ENCODE measurements at places on chromosomes 7 and 10.

GRCh38 chr10:89278034-89278535 lies 23.8 kb upstream of the IFIT2 start:
- peak; percentile 97 for DNase-seq

GRCh38 chr7:55504093-55504859 lies 68.0 kb downstream of the VOPP1 start:
- DNase-seq: peak; percentile 20

GRCh38 chr7:70589010-70589409 lies 542.9 kb upstream of the GALNT17 start:
- no peak for DNase-seq

DNA sequence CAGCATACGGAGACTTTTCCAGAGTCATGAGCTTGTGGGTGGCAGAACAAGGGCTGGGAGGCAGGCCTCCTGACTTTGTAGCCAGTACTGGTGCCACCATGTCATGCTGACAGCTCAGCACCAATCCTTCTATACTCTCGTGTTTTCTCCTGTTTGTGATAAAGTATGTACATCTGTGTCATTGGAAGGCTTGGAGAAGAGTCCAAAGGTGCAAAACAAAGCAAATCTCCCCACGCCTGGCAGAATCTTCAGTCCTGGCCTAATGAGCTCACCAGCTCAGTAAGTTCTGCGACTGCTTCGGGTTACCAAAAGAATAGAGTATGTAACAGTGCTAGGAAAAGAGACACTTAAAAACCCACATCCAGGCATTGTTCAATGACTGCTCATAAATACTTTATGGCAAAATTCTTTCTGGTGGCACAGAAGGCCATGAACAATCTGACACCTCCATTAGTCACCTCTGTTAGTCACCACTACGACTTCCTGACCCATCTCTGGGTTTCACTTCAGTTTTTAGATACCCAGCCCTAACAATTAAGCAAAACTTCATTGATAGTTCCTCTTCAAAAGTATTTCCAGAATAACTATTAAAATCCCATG lies 24.5 kb downstream of the STEAP1 start:
- DNase-seq: peak; percentile 64

- no peak for DNase-seq
These were observed 121.7 kb upstream of the COL1A2 start for GRCh38 chr7:94272821-94273583.

DNA sequence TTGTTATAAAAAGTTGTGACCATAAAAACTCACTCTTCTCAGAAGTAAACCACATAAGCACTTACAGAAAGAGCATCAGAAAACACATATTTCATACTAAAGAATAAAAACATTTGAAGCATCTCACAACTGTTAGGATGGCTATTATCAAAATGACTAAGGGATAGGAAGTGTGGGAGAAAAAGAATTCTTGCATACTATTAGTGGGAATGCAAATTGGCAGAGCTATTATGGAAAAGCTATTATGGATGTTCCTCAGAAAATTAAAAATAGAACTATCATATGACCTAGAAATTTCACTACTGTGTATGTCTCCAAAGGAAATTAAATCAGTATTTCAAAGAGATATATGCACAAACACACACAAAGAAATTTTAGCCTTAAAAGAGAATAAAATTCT lies 25.2 kb upstream of the POT1 start:
- no peak for DNase-seq

DNA sequence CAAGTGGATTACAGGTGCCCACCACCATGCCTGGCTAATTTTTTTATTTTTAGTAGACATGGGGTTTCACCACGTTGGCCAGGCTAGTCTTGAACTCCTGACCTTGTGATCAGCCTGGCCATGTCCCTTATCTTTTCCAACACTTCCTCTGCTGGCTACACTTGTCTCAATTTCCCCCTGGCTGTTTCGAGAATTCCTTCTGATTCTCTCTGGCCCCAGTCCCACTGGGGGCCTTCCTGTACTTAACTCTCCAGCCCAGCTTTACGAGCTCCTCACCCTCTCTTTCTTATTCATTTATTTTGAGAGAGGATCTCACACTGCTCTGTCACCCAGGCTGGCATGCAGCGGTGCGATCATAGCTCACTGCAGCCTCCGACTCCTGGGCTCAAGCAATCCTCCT lies 8.5 kb downstream of the EPHB4 start:
- DNase-seq: no peak

GRCh38 chr7:74568658-74569057 lies 88.9 kb upstream of the GTF2I start:
- no peak for DNase-seq

DNA sequence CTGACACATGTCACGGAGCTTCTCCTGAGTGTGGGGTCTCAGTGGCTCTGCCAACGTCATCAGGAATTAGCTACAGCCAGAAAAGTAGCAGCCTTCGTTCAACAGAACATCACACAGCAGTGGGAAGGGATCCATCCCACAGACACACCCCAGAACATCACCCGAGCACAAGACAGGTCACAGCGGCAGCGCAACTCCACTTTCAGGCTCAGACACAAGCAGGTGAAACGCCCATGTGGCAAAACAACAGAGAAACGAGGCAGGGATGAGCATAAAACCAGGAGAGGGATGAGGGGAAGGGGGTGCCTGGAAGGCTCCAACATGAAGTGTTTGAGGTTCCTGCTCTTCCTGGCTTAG lies 44.8 kb downstream of the CAMK2B start:
- no peak for DNase-seq

- DNase-seq: no peak
These were observed 193.8 kb upstream of the ADO start for GRCh38 chr10:62610649-62611229.

GRCh38 chr10:52436664-52437063 lies 122.6 kb downstream of the DKK1 start:
- no peak for DNase-seq

DNA sequence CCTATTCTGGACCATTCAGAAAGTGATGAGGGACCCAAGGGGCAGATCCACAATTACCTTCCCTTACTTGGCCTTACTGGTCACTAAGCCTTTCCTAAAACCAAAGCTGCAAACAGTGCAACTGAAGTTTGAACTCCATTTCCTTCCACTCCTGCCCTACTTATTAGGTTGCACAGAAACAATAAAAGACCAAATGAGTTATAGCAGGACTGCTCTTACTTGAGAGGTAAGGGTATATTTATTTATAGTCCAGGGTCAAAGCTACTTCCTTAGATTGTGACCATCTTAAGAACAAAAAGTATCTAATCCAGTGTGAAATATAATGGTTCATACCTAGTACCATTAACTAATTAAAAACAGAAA lies 27.0 kb downstream of the CDK6 start:
- no peak for DNase-seq

- no peak for DNase-seq
These were observed 454.5 kb upstream of the FZD8 start for GRCh38 chr10:36096576-36096975.

DNA sequence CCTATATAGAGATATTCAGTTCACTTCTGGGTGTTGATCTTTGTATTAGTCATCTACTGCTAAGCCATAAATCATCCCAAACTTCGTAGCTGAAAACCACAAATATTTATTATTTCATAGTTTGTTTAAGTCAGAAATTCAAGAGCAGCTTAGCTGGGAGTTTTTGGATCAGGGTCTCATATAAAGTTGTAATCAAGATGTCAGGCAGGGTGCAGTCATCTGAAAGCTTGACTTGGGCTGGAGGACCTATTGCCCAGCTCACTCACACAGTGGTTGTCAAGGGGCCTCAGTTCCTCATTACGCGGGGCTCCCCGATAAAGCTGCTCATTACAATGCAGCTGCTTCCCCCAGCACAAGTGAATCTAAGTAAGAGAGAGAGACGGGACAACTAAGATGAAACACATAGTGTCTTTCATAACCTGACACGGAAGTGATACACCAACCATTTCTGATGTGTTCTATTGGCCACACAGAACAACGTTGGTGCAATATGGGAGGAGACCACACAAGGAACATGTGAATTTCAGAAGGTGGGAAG lies 15.7 kb downstream of the PPP1R3C start:
- DNase-seq: peak; percentile 41

DNA sequence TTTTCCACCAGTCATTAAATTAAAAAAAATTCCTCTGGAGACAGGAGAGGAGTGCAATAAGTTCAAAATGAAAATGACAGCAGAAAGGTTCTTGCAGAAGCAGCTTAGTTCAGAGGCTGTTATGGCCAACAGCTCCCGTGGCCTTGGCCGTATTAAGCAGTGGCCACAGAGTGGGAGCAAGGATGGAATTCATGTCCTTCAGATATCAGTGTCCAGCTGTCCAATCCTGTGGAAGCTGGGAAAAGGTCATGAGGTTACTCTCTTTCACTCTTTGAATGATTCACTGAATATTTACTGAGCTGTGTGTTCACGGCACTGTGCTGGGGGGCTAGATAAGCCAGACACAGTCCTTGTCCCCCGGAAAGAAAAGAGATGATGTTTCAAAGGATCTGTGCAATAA lies 231.8 kb downstream of the BMPER start:
- DNase-seq: no peak

GRCh38 chr7:21426286-21427181 lies 1.3 kb upstream of the SP4 start:
- no peak for DNase-seq

DNA sequence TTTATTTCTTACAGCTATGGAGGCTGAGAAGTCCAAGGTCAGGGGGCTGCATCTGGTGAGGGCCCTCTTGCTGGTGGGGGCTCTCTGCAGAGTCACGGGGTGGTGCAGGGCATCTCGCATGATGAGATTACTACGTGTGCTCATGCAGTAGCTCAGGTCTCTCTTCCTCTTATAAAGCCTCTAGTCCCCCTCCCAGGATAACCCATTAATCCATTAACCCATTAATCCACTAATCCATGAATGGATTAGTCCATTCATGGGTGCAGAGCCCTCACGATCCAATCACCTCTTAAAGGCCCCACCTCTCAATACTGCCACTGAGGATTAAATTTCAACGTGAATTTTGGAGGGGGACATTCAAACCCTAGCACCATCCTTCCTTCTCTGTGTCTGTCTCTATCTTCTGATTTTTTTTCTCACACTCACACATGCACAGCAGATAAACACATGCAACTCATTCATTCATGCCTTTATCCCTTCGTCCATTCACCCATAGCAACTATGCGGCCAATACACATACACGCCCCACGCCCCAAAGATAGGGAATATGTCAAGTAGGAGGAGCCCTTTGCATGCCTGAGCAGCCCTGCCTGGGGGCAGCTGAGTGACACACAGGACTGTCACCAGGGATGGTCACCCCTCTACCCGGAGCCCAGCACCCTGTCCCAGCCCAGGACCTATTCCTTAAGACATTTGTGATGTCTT lies 86.5 kb downstream of the C10orf105 start:
- DNase-seq: no peak

DNA sequence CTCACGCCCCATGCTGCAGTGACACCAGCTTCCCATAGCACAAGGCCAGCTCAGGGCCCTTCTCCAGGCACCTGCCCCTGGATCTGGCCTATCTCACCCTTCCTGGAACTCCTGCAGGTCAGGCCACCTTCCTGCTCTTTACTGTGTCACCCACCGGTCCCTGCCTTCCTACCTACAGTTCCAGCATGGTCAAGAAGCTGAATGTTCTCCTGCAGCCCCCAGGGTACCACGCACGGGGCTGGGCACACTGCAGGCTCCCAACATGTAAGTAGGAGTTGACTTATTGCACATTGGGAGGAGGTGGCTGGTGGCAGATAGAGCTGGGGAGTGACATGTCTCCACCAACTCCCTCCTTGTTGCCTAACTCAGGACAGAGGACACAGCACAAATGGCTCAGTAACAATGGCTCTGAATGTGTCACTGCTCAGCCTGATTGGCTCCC lies 14.5 kb downstream of the ITPRIP start:
- no peak for DNase-seq

- peak; percentile 73 for DNase-seq
These were observed 104.6 kb upstream of the PPIF start for GRCh38 chr10:79242620-79243152.

DNA sequence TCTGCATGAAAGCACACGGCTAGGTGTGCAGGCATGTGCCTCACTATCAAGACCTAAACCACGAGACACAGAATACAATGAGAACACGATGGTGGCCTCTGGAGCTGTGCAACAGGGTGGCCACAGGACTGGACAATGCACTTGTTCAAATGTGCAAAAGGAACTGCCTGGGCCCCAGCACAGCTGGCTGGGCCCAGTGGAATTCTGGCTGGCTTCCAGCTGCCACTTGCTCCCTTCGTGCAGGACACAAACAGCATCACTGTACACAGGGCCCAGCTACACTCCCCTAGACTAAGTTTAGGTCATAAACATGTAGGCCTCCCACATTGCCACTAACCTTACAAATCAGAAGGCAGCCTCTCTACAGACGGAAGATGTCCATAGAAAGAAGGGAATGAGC lies 23.4 kb downstream of the DOCK4 start:
- no peak for DNase-seq

DNA sequence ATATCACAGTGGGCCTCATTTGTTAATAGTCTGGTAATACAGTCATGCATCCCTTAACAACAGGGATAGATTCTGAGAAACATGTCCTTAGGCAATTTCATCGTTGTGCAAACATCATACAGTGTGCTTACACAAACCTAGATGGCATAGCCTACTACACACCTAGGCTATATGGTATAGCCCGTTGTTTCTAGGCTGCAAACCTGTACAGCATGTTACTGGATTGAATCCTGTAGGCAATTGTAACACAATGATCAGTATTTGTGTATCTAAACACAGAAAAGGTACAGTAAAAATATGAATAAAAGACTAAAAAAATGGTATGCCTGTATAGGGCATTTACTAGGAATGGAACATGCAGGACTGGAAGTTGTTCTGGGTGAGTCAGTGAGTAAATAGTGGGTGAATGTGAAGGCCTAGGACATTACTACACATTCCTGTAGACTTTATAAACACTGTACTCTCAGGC lies 12.0 kb upstream of the RHOBTB1 start:
- DNase-seq: no peak

GRCh38 chr7:90617442-90617841 lies 21.3 kb downstream of the CDK14 start:
- no peak for DNase-seq

DNA sequence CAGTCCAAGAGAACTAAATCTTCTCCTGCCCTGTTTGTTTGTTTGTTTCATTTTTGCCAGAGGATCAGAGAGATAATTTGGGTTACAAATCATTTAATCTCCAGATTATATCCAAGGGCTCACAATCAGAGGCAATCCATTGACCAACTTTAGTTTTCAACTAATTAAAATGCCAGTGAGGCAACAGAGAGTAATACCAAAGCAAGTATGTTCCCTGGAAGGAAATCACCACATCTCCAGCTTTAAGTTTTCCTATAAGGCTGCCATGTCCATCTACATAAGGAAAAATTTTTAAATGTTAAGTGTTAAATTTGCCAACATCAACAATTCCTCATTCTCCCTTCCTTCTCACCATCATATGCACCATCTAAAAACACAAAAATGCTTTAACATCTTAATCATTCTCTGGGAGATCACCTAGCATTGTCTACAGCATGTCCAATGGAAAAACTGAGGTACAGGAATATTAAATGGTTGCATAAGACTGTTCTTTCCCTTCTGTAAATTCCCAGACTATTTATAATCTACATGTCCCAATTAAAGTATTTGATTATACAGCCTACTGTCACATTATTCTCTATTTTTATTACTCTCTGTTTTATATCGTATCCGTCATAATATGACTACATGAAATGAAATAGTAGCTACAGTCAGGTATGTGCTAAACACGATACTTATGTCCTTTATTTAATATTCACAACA lies 14.1 kb downstream of the USP54 start:
- no peak for DNase-seq

- DNase-seq: peak; percentile 42
These were observed 36.2 kb upstream of the NCAPG2 start for GRCh38 chr7:158740657-158741293.

Measured in stromal cell of bone marrow (primary cell).